Hematopoietic multipotent progenitor cell treated with erythropoietin and hydrocortisone succinate and interleukin-3 and kit ligand, for 17 days (in vitro differentiated cells): ENCODE measurements at places on chromosomes 12 and 14.

GRCh38 chr12:79301181-79301580 is 389.6 kb downstream of the PAWR start:
- no peak for DNase-seq

- no peak for DNase-seq
Measured at GRCh38 chr12:132597333-132598316, 12.8 kb downstream of the LRCOL1 start.

- no peak for DNase-seq
Measured at GRCh38 chr14:51776102-51776894, 84.1 kb upstream of the GNG2 start.

GRCh38 chr14:105281371-105282097 is 19.3 kb downstream of the BRF1 start:
- no peak for DNase-seq

DNA sequence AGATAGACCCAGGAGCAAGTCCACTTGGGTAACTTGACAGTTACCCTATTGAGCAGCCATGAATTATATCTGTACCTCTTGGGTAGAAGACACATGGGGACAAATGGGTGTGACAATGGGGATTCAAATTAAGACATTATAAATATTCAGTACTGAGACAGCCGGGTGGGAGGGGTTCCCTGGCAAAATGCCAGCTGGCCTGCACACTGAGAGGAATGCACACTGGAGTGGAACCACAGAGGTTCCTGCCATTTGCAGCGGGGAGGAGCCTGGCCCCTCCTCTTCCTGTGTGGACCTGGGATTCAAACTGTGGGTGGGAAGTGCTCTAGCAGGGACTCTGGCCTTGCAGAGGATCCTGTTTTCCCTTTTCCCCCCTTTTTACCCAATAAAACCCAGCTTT is 118.7 kb upstream of the CDKN3 start:
- no peak for DNase-seq
